CMK (cell line): ENCODE measurements at places on chromosomes 2 and 18.

- no peak for DNase-seq
Observed at GRCh38 chr18:59787998-59788790, 91.0 kb upstream of the CCBE1 start.

- no peak for DNase-seq
Observed at GRCh38 chr2:203730076-203730729, 23.8 kb downstream of the CD28 start.

- no peak for DNase-seq
Observed at GRCh38 chr18:44668270-44668975, 12.3 kb upstream of the SETBP1 start.

DNA sequence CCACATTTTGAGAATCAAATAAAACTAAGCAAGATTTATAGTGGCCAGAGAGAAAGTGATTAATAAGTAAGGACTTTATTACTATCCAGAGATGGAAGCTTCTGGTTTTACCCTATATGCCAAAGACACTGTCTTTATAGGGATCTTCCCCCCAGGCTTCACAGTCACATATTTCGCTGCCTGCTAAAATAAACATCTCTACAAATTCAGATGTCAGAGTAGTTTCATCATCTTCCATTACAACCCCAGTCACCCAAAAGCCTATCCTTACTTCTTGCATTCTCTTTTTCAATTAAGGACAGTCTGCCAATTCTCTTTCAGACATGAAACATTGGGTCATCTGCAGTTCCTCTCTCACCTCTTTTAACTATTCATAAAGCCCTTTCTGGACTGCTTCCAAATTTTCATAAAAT lies 28.3 kb downstream of the CREB1 start:
- DNase-seq = no peak

GRCh38 chr2:158182676-158183295 lies 81.1 kb downstream of the UPP2 start:
- DNase-seq = no peak

GRCh38 chr2:121220995-121221394 lies 64.0 kb downstream of the TFCP2L1 start:
- DNase-seq = no peak
